Dermis microvascular lymphatic vessel endothelial cell (primary cell): ENCODE measurements at places on chromosomes 11 and 22.

DNA sequence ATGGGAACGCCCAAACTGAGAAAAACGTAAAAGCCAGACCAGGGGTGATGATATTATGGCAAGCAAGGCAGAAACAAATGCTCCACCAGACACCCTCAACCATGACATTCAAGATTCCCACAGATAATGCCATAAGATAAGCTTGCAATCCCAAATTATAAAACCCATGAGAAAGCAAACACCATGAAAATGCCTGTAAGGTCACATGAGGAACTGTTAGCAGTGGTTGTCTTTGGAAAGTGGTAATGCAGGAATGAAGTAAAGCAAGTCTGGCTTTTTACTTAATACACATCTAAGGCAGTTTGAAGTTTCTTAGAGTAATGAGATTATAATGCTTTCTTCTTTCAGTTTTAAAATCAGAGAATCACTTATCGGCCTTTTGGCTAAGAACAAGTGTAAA is 111.0 kb downstream of the MN1 start:
- DNase-seq, result no peak

DNA sequence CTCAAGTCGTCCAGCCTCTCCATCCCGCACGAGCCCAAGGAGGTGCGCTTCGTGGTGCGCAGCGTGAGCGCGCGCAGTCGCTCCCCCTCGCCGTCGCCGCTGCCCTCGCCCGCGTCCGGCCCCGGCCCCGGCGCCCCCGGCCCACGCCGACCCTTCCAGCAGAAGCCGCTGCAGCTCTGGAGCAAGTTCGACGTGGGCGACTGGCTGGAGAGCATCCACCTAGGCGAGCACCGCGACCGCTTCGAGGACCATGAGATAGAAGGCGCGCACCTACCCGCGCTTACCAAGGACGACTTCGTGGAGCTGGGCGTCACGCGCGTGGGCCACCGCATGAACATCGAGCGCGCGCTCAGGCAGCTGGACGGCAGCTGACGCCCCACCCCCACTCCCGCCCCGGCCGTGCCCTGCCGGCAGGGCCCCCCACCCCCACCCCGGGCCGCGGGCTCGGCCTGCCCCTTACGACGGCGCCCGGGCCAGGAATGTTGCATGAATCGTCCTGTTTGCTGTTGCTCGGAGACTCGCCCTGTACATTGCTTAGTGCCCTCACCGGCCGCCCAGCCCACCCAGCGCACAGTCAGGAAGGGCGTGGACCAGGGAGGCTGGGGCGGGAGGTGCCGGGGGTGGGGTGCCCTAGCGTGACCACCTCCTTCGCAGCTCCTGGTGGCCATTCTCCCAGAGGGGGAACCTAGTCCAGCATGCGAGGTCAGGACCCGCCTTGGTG is 6.9 kb upstream of the ACR start:
- DNase-seq, result no peak

- peak; percentile 43 for DNase-seq
Measured at GRCh38 chr22:17198170-17199002, 20.8 kb downstream of the ADA2 start.

GRCh38 chr11:128458321-128458720 is 129.0 kb downstream of the ETS1 start:
- DNase-seq, result no peak

DNA sequence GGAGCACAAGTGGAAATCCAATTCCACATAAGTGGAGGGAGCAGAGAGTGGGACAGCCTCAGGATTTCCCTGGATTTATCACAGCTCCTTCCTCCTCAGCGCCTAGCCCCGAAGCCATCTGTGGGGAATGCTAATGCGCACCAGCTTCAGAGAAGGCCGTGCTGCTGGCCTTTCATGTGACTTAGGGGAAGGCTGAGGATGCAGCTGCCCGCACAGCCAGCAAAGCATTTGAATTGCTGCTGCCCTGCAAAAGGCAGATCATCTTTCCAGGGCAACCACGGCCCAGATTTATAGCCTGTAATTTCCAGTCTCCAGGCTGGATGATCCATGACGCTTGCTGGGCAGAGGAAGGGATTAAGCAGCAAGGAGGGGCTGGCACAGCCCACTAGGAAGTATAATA is 29.9 kb downstream of the SYN3 start:
- no peak for DNase-seq

GRCh38 chr22:47337161-47337621 is 574.7 kb downstream of the TBC1D22A start:
- DNase-seq, result peak; percentile 7

DNA sequence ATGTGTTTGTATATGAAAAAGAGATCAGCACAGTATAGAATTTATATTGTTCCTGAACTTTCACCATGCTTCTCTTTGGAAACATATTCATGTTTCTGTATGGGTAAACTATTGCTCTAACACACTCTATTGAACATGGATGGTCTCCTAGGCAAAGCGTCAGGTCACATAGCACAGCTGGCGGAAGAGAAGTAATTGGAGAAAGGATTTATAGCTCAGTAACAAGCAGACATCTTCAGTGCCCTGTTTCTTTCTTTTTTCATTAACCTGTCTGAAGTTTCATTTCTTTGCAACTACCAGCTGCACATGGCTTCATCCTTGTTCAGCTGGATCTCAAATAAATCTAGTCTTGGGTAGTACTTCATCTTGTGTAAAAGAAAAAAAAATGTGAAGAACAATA is 84.4 kb upstream of the TRPC6 start:
- no peak for DNase-seq

- DNase-seq, result no peak
Measured at GRCh38 chr11:6544921-6545850, 48.1 kb downstream of the DNHD1 start.

DNA sequence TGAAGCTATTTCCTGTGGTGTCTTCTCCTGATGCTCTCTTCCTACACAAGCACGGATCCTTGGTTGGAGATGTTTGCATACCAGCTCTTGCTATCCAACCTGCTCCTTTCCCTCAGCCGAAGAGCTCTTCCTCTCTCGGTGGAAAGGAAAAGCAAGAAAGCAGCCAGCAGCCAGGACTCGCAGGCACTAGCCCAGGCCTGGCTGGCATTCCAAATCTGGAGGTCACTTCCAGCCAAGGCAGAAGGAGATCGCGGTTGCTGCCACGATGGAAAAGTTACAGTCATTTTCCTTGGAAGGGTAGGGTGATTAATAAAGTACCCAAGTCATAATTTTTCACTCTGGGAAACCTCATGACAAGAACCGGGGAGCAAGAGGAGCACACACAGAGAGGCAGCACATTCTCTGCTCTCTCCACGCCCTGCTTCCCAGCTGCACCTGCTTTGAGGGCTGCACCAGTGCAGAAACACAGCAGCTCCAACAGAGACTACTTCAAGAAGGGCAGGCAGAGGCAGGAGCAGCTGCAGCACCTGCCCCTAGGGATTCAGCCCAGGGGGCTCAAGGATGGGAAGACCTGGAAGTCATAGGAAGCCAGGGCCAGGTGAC is 399.3 kb downstream of the CADM1 start:
- no peak for DNase-seq

- DNase-seq, result no peak
Measured at GRCh38 chr11:33454264-33454663, 197.1 kb downstream of the HIPK3 start.

DNA sequence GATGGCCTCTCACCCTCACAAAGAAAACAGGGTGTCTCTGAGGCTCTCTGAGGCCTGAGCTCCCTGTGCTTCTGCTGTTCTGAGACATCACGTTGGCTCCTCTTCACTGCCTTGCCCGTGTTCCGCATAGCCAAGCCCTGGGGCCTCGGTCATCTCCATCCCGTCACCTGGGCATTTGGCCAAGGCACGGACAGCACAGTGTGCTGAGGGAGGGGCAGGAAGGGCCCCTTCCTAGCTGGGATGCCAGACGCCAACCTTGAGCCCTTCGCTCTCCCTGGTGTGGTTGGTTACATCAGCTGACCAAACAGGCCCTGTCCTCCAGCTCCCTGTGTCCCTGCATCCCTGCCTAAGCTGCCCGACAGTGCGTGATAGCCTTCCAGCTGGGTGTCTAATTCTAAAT is 25.9 kb downstream of the MOV10L1 start:
- peak; percentile 92 for DNase-seq

GRCh38 chr11:82927264-82927880 is 25.8 kb downstream of the DDIAS start:
- DNase-seq, result peak; percentile 51

- DNase-seq, result no peak
Measured at GRCh38 chr11:6825231-6825744, 20.2 kb upstream of the OR10A5 start.

DNA sequence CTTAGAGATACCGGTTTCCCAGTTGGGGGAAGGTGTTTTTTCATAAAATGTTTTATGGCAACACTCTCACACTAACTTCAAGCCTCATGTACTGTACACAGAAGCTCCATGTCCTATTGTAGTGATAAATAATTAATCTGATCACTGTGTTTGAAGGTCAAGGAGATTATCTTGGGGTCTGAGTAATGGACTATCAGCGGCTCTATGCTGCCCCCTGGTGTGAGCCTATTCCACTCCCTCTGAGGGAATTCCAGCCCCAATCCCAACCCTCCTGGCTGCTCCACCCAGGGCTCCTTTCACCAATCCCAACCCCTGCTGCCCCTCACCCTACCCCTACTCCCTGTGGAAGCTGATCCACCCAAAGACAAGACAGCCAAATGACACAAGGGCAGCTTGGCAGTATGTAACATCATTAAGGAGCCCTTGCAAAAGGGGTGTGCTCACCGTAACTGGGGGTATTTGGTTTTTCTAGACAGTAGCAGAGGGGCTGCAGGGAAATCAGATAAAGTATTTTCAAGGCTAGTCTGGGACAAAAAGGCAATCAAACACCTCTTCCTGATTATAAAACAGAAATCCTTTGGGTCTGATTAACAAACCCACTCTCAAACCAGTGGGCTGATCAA is 22.3 kb downstream of the HPS4 start:
- peak; percentile 54 for DNase-seq

DNA sequence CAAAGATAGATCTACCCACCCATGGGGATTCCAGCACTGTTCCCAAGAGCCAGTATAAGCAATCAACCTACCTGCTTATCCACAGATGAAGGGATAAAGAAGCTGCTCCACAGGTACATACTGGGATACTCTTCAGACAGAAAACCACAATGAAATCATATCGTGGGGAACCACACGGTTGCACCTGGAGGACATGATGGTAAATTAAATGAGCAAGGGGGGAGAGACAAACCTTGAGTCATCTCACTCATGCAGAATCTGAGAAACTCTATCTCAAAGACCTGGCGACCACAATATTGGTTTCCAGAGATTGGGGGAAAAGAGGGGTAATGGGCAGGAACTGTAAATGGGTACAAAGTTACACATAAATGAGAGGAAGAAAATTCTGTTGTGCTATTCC is 14.5 kb downstream of the RGL4 start:
- no peak for DNase-seq

- DNase-seq, result no peak
Measured at GRCh38 chr22:23403152-23403719, 176.9 kb downstream of the IGLL1 start.

- DNase-seq, result no peak
Measured at GRCh38 chr22:17978027-17978426, 46.3 kb downstream of the MICAL3 start.
